ENCODE measurements at places on chromosomes 5 and 9.

DNA sequence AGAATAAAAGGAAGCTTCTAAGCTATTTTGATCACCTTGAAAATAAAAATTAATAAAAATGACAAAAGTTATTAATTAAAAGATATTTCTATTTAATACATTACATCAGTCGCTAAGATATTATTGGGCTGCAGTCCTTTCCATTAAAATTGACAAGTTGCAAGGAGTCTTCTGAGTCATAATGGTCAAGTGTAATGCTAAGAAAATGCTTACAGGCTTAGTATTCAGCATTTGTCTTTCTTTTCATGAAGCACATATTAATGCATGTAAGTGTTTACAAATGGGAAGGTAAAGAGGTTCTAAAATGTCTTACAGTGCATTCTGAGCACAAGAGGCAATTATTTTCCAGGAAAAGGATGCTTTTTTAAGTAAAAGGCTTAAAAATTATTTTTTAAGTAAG lies 17.3 kb downstream of the SPINK9 start:
- DNase-seq = no peak

DNA sequence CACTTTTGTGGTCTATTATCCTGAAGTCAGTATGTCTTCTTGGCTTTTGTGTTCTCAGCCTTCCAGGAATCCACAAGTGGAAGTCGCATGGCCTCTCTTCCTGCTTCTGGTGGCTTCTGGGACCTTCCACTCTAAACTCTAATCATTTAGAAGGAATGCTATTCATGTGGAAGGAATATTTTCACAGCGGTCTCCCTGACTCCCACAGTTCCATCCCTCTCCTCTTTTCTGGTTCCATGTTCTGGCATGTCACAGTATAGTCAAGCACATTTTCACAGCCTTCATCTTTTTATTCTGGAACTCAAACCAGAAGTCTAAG lies 7.3 kb upstream of the RAI14 start:
- DNase-seq = no peak

- DNase-seq = no peak
Measured at GRCh38 chr9:122929796-122930354, 1.4 kb downstream of the ZBTB26 start.

GRCh38 chr5:180468732-180469585 lies 25.2 kb upstream of the CNOT6 start:
- DNase-seq = no peak

DNA sequence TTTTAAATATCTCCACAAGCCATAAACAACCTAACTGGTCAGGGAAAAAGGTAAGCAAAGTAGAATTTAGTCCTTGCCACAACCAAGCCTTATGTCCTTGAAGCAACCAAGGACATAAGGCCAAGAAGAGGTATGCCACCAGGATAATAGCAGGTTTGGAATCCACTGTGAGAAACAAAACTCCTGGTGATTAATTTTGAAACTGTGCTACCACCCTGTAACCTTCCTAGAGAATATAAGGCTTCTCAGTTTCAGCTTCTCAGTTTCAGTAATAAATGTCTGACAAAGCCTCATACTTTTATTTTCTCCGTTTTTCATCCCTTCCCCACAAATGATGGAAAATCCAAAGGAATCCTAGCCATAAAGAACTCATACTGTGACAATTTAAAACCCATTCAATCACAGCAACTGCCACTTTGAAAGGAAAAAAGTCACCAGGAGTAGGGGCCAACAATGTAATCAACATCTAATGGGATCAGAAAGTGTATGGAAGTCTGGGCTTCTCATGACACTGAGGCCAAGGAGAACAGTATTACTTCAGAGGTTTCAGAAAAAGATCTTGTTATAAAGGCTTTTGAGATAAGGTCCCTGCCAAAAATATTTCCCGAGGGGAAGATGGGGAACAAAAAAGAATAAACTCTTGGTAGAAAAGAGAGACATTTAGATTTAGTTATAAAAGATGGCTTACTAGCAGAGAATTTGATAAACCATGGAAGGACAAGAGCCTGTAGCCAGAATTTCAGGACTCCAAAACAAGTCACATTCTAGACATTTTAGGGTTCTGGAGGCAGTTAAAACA lies 189.2 kb downstream of the TSSK1B start:
- DNase-seq = no peak

GRCh38 chr9:108272349-108272899 lies 583.4 kb downstream of the ACTL7B start:
- no peak for DNase-seq

GRCh38 chr9:91546574-91546973 lies 122.9 kb upstream of the NFIL3 start:
- no peak for DNase-seq

- DNase-seq = no peak
Measured at GRCh38 chr9:93599571-93600403, 23.4 kb downstream of the PHF2 start.

- DNase-seq = no peak
Measured at GRCh38 chr5:102823441-102823874, 68.4 kb downstream of the PAM start.

- no peak for DNase-seq
Measured at GRCh38 chr5:137575211-137575610, 76.1 kb upstream of the SPOCK1 start.

DNA sequence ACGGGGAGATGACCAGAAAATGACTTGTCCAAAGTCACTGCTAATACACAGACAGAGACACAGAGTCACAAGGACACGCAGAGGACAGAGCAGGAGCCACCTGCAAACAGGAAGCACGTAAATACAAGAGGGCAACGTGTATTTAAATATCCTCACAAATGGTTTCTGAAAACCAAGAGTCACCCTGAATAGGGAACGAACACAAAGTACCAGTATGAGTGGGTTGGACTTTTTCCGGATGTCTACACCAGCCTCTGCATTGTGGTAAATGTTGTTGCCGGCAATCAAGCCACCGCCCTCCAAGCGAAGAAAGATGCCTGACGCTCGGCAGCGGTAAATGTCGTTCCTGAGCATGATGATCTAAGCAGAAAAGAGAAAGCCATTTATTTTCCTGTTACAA lies 44.5 kb downstream of the FBXO10 start:
- no peak for DNase-seq

DNA sequence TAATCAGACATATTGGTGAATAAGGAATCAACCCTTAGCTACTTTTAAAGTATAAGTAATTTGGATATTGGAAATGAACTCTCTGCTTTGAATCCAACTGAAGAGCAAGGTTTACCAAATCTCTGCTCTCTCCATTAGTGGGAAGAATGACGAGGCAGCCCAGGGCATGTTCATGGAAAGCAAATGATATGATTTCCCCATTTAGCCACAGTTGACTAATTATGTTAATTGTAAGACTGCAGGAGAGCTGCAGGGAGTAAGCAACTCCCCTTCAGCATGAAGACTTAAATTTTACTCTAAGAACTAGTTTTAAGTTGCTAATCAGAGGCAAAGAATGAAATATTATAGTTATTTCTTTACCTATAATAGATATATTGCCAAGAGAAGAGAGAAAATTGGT lies 194.3 kb upstream of the CD180 start:
- no peak for DNase-seq

DNA sequence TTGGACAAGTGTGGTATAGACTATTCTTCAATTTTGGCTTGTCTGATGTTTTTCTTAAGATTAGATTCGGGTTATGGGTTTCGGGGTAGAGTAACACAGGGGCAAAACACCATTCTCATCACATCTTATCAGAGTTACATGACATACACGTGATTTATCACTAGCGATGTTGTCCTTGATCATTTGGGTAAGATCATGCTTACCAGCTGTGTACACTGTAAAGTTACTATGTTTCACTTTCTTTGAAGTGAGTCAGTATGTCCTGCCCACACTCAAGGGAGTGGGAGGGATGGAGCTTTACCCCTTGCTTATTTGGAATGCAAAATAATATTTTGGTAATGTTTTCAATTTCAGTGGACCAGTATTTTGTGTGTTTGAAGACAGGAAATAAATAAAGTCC lies 101.8 kb upstream of the TAF11L2 start:
- DNase-seq = no peak

DNA sequence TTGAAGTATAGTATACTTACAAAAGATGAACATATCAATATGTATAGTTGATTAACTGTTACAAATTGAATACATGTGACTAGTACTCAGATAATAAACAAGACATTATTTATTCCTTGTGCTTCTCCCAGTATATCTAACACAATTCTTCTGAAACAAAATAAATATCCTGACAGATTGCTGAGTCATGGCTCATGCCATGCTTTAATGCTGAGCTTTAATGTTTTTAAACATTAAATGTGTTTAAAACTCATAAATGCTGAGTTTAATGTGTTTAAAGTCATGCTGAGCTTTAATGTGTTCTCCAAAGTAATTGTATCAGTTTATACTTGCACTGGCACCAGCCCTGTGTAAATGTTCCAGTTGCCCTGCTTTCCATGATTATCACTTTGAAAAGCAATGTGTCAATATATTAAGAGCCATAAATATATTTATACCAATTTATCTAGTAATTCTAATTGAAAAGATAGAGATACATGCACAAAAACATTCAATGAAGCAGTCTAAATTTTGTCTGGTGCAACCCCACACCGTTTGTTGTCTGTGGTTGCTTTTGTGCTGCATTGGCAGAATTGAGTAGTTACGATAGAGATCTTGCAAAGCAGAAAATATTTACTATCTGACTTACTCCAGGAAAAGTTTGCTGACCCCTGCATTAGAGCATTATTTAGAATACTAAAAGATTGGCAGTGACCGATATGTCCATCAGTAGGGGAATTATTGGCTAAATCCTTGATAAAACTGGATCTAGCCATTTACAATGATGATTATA lies 15.7 kb downstream of the KIAA1958 start:
- DNase-seq = no peak

GRCh38 chr5:78537821-78538220 lies 110.8 kb downstream of the LHFPL2 start:
- no peak for DNase-seq

- DNase-seq = no peak
Measured at GRCh38 chr5:322942-323879, 1.7 kb downstream of the AHRR start.

- no peak for DNase-seq
Measured at GRCh38 chr5:7816535-7816901, 34.4 kb downstream of the CFAP90 start.

DNA sequence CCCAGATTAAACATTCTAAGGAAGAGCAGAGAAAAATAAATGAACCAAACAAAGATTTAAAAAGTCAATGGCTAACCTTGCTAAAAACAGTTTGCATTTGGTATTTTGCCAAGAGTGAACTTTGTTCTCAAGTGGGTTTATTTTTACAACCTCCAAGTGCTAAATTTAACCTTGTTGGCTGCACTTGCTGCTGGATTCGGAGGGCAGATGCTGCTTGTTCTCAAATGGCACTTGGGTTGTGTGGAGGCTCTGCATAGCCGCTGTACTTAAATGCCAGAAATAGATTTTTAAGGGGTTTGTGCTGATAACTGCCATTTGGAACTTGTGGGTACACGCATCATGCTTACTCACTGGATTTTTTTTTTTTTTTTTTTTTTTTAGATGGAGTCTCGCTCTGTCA lies 13.3 kb upstream of the SPATA24 start:
- DNase-seq = no peak

- no peak for DNase-seq
Measured at GRCh38 chr5:171453988-171454387, 34.5 kb downstream of the FGF18 start.

GRCh38 chr5:72426019-72426418 lies 81.2 kb downstream of the ZNF366 start:
- DNase-seq = no peak

DNA sequence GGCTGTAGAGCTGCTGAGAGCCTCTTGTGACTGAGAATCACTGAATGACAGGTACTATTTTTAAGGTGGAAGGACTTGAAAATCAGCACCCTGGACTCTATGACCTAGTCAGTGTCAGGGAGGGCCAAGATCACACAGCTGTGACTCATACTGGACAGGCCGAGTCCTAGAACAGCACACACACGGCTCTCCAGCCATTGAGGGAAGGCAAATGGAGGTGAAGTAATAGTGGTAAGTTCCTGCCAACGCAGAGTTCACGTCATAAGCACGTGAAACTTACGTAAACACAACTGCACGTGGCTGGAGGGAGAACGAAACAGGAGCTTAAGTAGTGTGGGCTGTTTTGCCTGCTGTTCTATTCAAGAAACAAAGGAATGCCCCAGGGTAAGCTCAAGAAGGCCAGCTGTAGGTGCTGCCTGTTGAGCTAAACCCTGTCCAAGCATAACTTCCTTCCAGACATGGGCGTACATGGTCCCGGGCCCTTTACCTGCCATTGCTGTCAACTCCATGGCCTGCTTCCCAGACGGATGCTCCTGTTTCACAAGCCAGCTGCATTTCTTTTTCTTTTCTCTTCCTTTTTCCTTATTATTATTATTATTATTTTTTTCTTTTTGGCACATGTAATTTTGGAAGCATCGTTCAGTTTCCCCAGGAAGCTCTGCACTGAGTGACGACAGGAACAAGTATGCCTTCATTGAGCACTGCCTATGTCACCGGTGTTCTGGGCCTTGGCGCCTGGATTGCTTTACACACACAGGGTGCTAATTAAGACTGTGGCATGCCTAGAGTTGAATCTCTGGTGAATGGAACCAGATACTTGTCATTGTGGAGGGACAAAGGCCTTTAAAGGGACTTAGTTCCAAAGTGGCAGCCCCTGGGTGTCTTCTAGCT lies 10.2 kb upstream of the LCP2 start:
- DNase-seq = no peak

DNA sequence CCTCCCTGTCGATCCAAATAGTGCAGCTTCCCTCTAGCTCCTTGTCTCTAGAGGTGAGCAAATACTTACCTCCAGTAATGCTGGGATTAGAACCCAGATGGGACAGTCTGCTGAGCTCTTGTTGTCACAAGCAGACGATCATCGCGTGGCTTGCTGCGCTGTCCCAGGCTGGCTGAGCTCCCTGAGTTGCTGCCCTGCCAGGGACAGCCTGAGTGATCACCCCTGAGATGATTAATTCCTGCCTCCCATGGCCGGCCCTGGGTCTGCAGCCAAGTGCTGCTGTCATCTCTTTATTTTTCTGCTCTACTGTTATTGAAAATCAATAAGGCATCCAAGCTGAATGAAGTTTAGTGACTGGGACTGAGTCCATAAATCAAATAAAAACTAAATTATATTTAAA lies 94.0 kb upstream of the ALDH1B1 start:
- no peak for DNase-seq

DNA sequence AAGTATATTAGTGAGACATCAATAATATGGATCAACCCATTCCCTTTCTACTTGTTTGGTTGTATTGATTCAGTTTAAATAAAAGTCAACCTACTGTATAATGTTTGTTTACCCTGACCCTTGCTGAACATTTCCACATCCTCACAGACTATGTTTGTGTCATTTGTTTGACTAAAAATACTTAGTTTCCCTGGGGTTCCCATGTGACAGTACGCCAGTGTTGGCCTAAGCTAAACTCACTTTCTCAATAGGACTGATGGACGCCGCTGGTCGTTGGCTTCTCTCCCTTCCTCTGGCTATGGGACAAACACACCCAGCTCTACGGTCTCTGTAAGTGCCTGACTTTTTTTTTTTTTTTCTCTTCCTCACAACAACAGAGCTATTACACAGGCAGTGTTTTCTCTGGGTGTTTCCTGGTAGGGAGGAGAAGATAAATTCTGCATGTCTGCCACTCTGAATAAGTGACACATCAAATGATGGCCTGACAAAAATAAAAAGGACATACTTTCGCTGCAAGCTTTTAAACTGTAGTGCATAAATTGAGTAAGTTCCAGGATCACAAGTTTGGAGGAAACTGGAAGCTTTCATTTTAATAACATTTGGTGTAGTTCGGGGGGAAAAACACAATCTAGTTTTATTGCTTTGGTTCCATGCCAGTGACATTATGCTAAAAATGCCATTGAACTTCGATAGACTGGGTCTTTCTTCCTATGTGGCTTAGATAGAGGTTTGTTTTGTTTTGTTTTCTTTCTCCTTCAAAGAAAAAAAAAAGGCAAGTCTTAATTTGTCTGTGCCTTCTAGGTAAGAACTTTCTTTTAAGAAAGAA lies 101.0 kb downstream of the CD180 start:
- DNase-seq = no peak

Measured in immature natural killer cell (primary cell).